ENCODE measurements at places on chromosomes 1 and 21.

DNA sequence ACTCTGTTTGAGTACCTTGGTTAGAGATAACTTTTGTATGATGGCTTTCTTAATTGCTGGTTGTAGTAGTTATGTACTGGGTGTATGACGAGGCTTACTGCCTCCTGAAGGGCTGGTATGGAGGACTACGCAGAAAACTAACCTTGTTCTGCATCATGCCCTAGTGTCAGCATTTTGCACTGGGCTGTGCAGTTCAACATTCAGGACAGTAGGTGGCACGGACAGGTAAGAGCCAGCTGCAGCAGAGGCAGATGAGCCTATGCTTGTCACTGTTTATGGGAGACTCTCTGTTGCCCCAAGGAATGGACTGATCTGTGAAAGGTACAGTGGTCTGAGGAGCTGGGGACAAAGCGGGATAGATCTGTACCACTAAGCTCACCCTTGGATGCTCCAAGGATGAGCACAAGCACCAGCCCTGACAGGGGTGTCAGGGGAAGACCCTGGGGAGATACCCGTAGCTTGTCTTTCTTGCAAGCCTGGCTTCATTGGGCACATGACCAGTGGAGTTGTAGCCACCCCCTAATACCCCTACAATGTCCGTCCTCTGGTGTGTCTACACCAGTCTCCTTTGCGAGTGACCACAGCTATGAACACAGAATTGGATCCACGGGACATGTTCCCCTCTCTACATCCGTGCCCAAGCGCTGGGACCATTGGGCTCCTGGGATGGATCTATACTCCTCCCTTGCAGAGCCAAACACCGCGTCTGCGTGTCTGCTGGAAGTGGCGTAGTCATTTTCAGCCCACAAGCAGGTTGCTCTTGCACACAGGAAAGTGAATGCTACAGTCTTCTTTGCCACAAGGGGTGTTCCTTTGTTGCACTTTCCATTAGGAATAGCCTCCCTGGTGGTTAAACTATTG is 51.1 kb upstream of the CFHR3 start:
- peak; percentile 40 for DNase-seq

DNA sequence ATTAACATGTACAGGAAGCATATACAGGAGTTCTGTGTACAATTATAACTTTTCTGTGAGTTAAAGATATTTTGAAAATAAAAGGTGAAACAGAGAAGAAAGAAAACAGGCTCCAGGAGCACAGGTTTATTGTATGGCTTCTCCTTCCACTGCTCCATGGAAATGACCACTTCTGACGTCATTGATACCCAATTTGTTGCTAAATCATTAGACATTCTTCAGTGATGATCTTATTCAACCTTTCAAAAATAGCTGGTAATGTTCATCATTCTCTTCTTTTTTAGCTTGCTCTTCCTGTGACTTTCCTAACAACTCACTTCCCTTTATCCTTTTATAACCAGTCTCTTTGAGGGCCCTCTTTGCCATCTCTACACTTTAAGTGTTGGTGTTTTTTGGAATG is 77.8 kb downstream of the KCNK2 start:
- DNase-seq: no peak

DNA sequence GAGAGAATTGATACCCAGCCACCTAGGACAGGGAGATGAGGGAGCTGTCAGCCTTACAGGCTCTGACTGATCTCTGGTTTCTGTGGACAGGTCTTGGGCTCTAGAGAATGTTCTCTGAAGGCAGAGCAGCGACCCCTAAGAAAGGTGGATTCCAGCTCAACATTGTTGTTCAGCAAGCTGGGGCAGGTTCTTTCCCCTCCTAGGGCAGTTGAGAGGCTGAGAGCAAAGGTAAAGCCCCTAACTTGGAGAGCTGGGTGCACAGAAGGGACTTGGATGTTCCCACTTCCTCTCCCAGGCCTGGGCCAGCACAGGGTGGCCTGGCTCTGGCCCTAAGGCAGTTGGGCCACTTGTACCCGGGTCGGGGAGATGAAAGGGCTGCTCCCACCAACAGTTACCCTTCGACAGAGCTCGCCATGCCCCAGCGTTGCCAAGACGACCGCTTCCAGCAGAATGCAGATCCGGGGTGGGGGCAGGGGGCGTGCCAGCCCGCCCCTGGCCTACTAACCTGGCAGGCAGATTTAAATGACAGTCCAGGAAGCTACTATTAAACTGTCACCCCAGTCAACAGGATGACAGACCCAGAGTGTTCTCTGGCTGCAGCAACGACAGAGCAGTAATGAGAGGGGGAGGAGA is 31.6 kb downstream of the LRP8 start:
- no peak for DNase-seq

DNA sequence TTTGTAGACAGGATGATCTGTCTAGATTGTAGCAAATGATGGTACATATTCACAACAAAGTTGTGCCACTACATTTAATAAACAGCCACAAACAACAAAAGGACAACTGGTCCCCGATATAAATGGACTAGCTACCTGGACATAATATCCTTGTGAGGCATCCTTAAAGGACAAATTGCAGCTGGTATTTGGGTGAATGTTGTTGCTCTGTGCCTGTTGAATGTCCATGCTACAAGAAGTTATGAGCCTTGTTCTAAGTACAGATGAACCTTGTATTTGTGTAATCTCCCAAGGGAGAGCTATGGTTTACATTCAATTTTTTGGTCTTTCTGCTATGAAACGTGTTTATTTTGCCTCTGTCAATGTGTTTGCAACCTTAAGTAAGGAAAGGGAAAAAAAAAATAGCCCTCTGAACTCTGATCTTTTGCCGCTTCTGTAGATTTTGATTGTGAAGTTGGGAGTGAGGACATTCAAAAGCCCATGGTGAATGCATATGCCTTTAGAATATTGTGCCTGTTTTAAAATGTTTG is 26.5 kb downstream of the SFT2D2 start:
- no peak for DNase-seq

GRCh38 chr1:19938472-19938871 is 15.1 kb upstream of the PLA2G2E start:
- DNase-seq: no peak

GRCh38 chr1:156422602-156423091 is 53.6 kb downstream of the RHBG start:
- no peak for DNase-seq

- no peak for DNase-seq
These were observed 564 bp downstream of the CTPS1 start for GRCh38 chr1:40980068-40980452.

GRCh38 chr1:247452447-247453039 is 5.4 kb downstream of the OR2B11 start:
- DNase-seq: no peak

DNA sequence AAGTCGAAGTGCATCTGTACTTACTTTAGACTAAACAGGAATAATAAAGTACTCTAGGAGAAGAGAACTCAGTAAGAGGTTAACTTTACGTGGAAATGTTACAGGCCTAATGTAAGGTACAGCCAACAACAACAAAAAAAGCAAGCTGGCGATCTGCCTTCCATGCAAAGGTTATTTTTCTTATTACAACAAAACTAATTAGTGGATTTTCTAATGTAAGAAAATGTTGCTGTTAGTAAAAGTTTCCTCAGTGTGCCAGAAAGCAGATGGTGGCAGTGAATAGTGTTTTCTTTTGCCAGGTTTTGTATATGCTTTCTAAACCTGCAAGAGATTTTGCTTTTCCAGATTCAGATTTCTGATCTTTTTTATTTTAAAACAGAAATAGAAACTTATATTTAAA is 179.2 kb downstream of the NFIA start:
- no peak for DNase-seq

DNA sequence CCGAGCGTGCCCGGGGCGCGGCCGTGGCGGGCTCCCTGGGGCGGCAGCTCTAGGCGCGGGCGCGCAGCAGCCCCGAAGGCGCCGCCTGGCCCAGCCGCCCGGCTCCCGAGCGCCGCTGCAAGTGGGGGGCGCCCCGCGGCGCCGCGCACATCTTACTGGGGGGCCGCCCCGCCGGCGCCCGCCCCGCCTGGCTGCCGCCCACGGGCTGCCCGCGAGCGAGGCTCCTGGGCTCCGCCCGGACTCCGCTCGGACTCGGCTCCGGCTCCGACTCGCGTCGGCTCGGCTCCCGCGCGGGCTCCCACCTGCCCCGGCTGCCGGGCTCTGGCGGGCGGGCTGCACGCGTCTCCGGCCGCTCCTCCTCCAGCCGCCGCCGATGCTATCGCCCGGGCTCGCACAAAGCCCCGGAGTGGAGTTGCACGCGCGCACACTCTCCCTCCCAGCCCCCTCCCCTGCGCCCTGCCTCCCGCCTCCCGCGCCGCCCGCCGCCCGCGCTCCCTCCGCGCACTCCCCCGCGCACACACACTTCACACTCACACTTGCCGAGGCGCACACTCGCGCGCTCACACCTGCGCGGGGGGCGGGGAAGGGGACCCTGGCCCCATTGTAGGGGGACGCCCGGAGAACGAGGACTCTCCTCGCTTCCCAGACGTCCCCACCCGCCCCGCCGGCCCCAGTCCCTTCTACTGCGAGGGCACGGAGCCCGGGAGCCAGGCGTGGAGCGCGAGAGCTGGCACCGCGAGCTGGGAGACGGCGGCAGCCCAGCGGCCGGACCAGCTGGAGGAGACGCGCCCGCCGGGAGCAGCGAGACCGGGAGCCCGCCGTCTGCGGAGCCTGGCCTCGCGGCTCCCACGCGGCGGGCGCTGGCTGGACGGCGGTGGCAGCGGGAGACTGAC is at the start of gene GRIK3:
Gene GRIK3 (minus strand): TSS at position 395 of the 893 bp plus-strand sequence. CDS start 407 bp downstream, outside the sequence.
- DNase-seq: no peak

DNA sequence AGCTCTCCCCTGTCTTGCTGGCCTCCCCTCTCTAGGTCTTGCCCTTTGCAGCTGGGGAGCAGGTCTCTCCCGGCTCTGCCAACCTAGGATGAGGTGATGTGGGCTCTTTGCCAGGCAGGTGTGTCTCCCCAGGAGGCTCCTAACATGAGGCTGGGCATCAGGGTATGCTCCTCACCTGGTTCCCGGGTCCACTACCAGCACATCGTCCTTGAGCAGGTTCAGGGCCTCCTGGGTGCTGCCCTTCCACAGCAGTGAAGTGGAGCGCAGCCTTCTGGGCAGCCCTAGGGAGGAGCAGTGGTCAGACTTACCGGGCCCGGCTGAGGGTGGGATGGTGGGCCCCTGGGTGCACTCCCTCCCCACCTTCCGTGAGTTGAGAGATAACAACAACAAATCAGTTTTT is 17.5 kb downstream of the LACTBL1 start:
- DNase-seq: no peak

GRCh38 chr1:161914595-161914994 is 109.1 kb downstream of the OLFML2B start:
- DNase-seq: no peak

DNA sequence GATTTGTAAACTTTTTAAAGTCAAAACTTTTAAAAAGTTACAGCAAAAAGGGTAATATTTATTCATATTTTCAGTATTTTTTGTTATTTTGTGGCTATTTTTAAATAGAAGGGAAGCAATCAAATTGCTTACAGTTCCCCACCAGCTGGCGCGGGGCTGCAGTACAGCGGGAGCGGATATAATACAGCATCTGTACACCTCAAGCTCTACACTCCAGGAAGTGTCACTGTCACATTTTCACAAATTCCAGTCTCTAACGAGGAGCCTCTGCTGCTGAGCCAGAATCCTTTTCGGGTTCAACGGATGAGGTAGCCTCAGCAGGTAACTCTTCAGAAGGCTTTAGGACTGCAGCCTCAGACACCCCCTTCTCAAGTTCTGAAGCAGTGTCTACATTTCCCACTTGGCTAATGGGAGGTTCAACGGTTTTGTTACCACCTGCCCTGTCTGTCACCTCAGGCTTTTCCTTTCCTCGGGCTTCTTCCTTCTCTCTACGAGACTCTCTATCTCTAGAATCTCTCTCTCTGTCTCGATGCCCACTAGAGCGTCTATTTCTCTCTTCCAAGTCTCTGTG is 11.7 kb downstream of the SOD1 start:
- no peak for DNase-seq

- DNase-seq: no peak
These were observed 18.8 kb downstream of the ATF6 start for GRCh38 chr1:161784968-161785367.

GRCh38 chr1:157994704-157995582 is 1.5 kb downstream of the KIRREL1 start:
- DNase-seq: no peak

- peak; percentile 83 for DNase-seq
These were observed 26.4 kb upstream of the IGSF3 start for GRCh38 chr1:116693759-116694480.

DNA sequence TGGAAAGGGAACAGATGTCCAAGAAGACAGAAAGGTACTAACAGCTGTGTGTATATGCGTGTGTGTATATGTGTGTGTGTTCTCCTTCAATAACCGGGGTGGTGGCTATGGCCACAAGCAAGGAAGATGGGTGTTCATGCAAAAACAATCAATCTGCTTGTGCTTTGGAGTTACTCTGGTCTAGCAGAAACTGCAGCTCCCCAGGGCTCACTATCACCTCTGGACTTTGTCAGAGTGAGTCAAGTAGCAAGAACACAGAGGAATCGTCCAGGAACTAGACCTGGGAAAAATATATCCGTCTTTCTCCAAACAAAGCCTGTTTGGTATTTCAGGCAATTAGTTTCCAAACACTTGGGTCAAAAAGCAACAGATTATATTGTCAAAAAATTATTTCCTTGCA is 68.6 kb downstream of the GNG12 start:
- DNase-seq: no peak

- DNase-seq: no peak
These were observed 611 bp upstream of the PIK3C2B start for GRCh38 chr1:204495078-204495753.

GRCh38 chr1:107273515-107273914 is 132.7 kb downstream of the NTNG1 start:
- no peak for DNase-seq

DNA sequence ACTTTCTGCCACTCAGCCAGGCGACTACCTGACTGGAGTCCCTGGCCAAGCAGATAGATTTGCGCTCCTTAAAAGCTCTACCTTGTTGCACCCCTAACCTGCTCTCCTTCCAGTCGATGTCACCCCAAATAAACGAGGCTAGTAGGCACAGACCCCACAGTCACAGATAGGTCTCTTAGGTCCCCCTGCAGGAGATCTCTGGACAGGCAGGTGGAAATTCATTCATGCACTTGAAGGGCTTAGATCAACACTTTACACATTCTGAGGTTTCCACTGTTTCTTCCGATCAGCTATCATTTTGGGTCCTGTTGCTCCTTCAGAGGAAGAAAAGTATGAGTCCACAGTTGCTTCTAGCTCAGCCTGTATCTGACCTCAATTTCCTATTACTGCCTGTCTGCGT is 272.6 kb upstream of the FMN2 start:
- no peak for DNase-seq

- DNase-seq: no peak
These were observed 27.6 kb upstream of the HHAT start for GRCh38 chr1:210300923-210301614.

DNA sequence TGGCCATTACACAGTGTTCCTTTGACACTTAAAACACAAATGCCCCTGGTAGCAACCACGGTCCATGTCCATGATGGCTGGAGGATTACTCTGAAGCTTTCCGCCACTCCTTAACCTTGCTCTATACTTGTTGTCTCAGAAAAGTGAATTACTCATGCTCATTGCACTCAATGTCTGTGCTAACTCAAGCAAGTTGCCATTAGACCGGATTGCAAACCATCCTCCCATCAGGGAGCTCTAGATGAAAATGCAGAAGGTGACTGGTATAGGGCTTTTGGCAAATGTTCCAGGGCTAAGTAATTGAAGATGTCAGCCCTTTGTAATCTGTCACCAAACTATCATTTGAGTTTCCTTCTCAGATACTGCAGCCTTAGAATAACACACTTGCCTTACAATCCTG is 1288.3 kb upstream of the B3GALT2 start:
- DNase-seq: no peak

All from renal cortical epithelial cell (primary cell).